ENCODE measurements at places on chromosomes 5 and 9. TPM values are rescaled to one million over a fixed set of nuclear protein-coding genes. Genes with fewer than 3 reads are reported as not detected.
A peak's percentile ranks its signal among the peaks of the same experiment; 100 is the strongest.

- DNase-seq: no peak
These were observed 668.1 kb upstream of the WWC1 start for GRCh38 chr5:167623354-167623753.

DNA sequence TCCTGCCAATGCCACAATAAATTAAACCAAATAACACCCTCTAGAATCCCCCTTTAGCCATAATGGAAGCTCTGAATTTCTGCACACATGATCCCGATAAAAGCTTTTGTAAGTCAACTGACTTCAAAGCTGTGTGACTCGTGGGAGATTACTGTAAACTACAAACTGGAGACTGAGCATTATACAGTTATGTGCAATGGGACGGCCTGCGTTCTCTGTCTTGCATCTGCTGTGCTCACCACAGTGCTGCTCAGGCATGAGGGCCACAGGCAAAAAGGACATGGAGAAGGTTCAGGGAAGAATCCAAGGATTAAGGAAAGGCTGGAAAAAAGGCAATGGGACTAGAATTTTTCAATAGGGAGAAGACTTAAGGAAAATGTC lies 184.2 kb downstream of the FANCC start:
- no peak for DNase-seq

DNA sequence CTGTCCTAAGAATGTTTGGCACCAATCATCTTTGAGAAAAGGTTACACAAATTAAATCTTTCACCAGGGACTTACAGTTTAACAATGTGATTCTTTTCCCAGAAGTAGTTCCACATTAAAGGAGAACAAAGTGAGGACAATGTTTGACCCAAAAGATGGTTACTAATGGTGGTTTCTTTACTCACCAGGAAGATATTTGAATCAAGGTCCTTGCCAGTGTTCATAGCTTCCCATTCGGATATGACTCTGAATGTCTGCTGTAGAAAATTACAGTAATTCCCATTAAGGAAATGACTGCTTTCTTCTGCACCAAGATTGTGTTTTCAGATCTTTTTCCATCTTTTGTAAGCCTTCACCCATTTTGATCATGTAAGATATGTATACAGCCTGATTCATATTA lies 114.6 kb upstream of the ADAMTSL1 start:
- peak; percentile 92 for DNase-seq

PLPPR1 gene
- 0.50 TPM for polyA plus RNA-seq

FOXI1 gene
- not detected for polyA plus RNA-seq

DNA sequence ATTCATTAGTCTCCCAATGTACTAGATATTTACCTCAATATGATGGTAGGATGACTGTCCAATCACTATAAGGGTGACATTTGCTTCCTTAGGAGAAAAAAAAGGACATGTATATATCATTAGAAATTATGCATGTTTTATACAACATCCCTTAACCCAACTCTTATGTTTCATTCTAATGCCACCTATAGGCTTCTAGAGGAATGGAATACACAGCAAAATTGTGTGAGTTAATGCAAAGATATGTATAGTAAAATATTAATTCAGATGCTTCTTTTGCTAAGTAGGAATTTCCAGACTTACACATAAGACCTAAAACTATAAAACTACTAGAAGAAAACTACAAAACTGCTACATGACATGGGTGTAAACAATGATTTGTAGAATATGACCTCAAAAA lies 3.5 kb downstream of the PRXL2C start:
- peak; percentile 31 for DNase-seq

ENDOG gene
- polyA plus RNA-seq: 21.1 TPM

UGT3A1 gene
- polyA plus RNA-seq: not detected

DNA sequence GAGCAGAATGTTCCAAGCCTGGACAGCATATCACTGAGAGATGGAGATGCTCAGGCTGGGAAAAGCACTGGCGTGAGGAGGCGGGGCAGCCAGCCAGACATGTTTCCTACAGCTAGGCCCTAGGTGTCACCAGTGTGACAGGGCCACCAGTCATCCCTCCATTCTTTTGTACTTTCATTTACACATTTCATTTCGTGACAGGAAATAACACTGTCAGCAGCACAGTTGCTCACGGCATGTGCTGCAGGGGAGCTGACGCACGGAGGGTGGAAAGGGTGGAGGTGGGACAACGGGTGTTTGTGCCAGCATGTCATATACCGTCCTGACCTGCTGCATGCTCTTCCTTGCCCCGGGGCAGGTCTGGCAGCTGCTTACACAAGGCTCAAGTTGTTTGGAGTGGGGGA lies 14.8 kb upstream of the CEMIP2 start:
- no peak for DNase-seq

- no peak for DNase-seq
These were observed 7.4 kb downstream of the TMOD1 start for GRCh38 chr9:97508852-97509251.

- no peak for DNase-seq
These were observed 23.4 kb upstream of the FAT2 start for GRCh38 chr5:151614565-151614964.

DNA sequence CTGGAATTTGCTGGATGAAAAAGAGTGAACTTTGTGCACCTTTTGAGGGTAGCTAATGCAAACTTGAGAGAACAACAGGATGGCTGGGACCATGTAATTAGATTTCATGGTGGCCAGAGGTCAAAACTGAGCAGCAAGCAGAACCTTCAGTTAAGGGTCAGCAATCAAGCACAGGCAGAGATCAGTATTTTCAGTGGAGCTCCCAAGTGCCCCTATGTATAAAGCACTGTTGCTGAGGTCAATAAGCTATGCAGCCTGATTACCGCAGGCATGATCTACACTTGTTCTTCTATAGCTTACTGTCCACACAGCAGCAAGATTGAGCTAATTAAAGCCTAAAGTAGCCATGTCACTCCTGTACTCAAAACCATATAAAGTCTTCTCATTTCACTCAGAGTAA lies 62.1 kb upstream of the TMC1 start:
- DNase-seq: no peak

CCDC183 gene
- 0.50 TPM for polyA plus RNA-seq

- no peak for DNase-seq
These were observed 10.3 kb upstream of the NME5 start for GRCh38 chr5:138149530-138149929.

DNA sequence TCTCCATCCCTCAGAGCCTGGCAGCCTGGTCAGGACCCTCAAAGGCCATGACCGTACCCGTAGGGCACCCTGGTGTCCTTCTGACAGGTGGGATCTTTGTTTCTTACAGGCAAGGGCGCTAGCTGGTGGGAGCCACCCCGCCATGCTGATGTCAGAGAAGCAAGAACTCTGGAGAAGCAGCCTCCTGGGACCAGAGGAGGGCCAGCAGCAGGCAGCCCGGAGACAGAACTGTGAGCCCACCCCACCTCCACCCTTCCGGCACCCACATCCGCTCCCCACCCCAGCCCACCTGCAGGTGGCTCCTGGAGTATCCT lies 42.2 kb upstream of the IL17B start:
- no peak for DNase-seq

GRCh38 chr5:27482663-27483062 lies 444.3 kb upstream of the CDH9 start:
- DNase-seq: no peak

- peak; percentile 36 for DNase-seq
These were observed 17.0 kb upstream of the ARHGAP26 start for GRCh38 chr5:142753116-142753631.

GRCh38 chr5:65395526-65396155 lies 86.1 kb downstream of the ADAMTS6 start:
- peak; percentile 73 for DNase-seq

DNA sequence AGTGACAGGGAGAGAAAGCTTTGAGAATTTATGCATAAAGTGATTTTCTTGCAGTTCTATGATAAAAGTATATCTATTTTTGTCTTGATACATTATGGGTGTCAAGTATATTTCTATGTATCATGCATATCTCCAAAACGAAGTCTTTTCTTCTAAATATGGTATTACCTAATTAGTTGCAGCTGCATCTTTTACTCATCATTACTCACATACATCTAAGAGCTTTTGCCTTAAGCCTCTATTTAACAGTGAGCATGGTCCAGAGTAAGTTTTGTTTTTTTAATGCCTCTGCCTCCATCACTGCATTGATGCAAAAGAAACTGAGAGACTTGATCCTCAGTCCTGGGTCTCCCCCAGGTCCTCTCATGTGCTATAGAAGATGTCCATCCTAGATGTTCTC lies 40.0 kb upstream of the SMC5 start:
- no peak for DNase-seq

C1QTNF2 gene
- polyA plus RNA-seq: 0.46 TPM

- DNase-seq: no peak
These were observed 444.3 kb downstream of the ENC1 start for GRCh38 chr5:74196233-74196632.

DNA sequence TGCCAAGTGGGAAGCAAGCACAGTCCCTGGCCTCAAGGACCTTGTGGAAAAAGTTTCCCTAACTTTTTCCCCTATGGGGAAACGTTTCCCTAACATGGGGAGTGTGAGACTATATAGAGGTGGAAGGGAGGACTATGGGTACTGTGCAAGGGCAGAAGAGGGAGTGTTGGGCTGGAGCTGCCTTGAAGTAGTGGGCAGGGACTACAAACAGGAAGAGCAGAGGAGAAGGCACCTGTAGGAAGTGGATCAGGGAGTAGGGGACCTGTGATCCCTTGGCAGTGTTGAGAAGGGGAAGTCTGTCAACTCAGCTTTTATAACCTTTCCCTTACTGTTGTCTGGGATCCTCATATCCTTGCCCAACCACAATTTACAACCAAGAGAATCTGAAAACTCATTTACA lies 1.4 kb downstream of the CMYA5 start:
- no peak for DNase-seq

GRCh38 chr5:88940713-88941112 lies 57.7 kb upstream of the MEF2C start:
- DNase-seq: no peak

DNA sequence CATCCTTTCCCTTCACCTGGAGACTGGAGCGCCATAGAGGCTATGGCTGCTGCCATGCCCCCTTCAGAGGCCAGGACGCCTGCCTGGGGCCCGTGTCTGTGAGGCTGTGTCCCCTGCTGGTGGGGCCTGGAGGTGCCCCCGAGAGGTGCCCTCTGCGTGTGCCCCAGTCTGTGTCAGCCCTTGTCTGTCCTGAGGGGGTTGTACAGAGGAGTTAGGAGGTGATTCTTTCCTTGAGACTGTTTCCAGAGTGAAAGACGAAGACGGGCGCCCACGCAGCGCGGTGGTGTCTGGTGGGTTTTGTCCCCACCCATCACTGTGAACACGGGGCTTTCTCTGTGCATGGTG lies 24.6 kb downstream of the TRAF2 start:
- DNase-seq: no peak

RNF224 gene
- not detected for polyA plus RNA-seq

DNA sequence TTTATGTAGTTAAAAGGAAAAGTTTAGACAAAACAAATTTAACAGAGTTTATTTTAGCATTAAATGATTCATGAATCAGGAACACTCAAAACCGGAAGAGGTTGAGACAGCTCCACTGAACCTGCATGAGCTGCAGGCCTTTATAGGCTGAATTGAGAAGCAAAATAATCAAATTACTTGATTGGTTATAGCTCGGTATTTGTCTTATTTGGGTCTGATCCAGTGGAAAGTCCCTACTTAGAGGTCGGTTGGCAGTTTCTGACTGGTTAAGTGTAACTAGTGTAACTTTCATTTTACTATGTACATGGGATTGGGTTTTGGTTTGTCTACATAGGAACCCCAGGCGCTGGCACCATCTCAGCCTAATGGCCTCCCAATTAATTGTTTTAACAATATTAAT lies 74.1 kb upstream of the PIK3R1 start:
- peak; percentile 18 for DNase-seq

GRCh38 chr5:1002836-1003235 lies 5.8 kb upstream of the NKD2 start:
- DNase-seq: no peak

- DNase-seq: no peak
These were observed 149.6 kb downstream of the PRR16 start for GRCh38 chr5:120613729-120614128.

DNA sequence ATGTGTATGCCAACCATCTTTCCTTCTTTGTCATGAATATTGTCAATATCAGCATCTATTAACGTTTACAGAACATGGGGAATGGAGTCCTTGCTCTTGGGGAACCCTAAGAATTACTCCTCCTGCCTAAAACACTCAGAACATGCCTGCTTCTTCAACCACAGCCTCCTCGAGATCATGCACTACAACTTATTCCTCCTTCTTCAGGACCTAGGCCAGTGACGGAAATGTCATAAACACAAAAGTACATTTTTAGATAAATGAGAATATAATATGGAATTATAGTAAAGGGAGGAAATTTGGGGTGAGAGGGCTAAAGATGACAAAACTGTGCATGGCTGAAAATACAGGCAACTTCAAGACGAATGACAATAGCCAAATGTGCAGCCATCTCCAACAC lies 3.1 kb upstream of the IFNK start:
- no peak for DNase-seq

PCDHGC5 gene
- 0.48 TPM for polyA plus RNA-seq

GRCh38 chr5:96054311-96055030 lies 92.8 kb upstream of the ELL2 start:
- peak; percentile 12 for DNase-seq

ZFP37 gene
- polyA plus RNA-seq: 0.21 TPM

- no peak for DNase-seq
These were observed 98.6 kb downstream of the PDE6A start for GRCh38 chr5:149846021-149846420.

SH2D3C gene
- 218 TPM for polyA plus RNA-seq

- no peak for DNase-seq
These were observed 38.0 kb upstream of the TCERG1 start for GRCh38 chr5:146409054-146409671.

- DNase-seq: peak; percentile 79
These were observed 5.2 kb upstream of the ITGA2 start for GRCh38 chr5:52983731-52984636.
